Activated T-helper 17 cell treated with anti-CD3 and anti-CD28 coated beads, Interleukin-2, amount 50 U/mL, for 72 hours (primary cell): ENCODE measurements at places on chromosomes 6 and 20.

- no peak for ATAC-seq
These were observed 39.1 kb upstream of the PAK5 start for GRCh38 chr20:9877932-9878495.

DNA sequence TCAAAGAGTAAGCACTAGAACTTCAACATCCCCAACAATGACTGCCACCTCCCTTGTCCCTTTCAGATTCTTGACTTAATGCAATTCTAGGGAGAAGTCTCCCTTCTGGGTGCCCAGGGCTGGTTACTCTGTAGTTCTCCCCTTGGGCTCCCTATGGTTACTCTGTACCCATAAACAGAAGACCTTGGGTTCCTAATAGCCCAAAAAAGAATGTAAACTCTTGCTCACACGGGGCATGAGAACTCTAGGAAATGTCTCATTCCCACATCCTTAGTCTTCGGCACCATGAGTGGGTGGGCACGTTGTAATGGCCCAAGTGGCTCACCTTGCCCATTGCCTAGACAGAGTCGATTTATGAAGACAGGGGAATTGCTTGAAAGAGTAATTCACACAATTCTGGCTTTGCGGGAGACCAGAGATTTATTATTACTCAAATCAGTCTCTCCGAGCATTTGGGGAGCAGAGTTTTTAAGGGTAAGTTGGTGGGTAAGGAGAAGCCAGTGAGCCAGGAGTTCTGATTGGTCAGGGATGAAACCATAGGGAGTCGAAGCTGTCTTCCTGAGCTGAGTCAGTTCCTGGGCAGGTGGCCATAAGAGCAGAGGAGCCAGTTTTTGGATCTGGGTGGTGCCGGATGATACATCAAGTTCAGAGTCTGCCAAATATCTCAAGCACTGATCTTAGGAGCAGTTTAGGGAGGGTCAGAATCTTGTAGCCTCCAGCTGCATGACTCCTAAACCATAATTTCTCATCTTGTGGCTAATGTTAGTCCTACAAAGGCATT, 61.2 kb upstream of the SIRPG start:
- no peak for ATAC-seq

GRCh38 chr20:9051508-9051907, 17.4 kb upstream of the PLCB4 start:
- no peak for ATAC-seq

DNA sequence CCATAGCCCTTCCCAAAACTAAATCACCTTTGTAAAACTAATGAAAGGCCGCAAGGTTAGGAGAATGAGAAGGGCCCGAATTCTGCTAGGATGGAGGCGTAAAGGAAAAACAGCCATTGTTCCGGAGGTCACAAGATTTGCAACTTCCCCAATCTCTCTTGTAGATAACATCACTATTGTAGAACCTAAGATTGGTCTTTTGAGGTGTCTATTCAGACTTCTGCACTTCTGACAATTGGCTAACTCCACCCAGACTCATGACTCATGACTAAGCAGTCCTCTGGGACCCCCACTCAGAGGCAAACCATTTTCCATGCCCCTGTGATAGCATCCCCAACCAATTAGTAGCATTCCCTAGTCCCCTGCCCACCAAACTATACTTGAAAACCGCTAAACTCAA, 210.5 kb upstream of the SHLD1 start:
- ATAC-seq = no peak

- ATAC-seq = no peak
These were observed 94.8 kb downstream of the GRM1 start for GRCh38 chr6:146123616-146124015.
